ENCODE measurements at places on chromosomes 12 and 14.

GRCh38 chr12:116662612-116663144 lies 75.2 kb downstream of the SPRING1 start:
- peak; percentile 62 for DNase-seq

GRCh38 chr12:68565391-68565903 lies 45.3 kb upstream of the RAP1B start:
- no peak for DNase-seq

GRCh38 chr12:93167841-93168492 lies 209.8 kb upstream of the NUDT4 start:
- peak; percentile 54 for DNase-seq

GRCh38 chr14:61663312-61663979 lies 31.9 kb upstream of the HIF1A start:
- DNase-seq = no peak

DNA sequence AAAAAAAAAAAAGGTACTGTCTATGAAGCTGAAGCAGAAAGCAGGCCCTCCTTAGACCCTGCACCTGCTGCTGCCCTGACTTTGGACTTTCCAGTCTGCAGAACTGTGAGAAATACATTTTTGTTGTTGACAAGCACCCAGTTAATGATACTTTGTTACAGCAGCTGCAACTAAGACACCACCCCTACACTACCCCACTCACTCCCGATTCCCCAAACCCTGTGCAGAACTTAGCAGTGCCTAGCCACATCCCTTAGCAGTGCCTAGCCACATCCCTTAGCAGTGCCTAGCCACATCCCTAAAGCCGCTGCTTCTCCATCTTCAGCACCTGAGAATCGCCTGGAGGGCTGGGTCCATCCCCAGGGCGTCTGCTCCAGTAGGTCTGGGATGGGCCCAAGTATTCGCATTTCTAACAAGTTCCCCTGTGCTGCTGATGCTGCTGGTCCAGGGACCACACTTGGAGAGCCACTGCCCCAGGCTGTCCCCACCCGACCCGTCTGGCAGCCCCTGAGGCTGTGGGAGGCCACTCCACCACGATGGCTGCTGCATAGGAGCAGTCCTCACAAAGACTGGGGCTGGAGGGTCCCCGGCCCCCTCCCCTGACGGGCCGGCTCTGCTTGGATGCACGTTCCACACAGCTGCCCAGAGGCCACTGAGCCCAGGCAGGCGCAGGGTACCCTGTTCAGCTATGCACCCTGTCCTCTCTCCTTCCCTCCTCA lies 10.8 kb upstream of the PPP1R13B start:
- DNase-seq = no peak

- DNase-seq = no peak
Observed at GRCh38 chr14:63174760-63175191, 29.5 kb upstream of the RHOJ start.

GRCh38 chr12:70576341-70577282 lies 60.6 kb downstream of the PTPRB start:
- DNase-seq = no peak

GRCh38 chr12:115885040-115885690 lies 392.3 kb downstream of the MED13L start:
- no peak for DNase-seq

DNA sequence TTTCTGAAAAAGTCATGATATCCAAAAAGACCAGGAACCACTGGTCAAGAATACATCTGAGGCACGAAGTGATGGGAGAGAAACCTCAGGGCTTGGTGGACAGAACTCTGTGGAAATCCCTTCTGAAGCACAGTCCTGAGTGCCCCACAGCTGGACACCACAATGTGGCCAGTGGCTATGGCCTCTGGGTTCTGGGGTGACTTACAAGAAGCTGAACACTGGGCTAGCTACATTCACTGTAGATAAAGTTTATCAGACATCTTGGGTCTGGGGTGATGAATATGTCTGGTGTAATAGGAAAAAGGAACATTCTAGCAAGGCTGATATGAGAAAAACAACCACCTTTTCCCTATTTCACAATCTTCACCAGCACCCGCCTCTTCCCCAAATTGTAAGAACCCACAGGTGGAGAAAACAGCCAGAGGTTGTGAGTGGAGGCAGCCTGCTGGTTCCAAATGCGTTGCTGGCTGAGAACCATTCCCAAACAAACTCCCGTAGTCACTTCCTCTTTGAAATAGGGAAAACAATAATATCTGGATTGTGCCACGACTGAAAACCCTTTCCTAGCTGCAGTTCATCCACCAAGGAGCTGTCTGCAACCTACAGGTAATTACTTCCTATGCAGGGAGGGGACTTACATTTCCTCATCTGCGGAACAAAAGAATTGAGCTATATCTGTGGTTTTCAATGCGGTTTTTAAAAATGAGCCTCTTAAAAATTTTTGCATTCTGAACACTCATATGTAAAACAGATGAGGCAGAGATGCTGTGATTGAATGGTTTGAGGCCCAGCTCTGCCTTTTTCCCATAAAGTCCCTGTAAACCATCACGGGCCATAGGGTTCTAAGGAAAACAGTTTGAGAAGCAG lies 193.6 kb downstream of the SLC41A2 start:
- DNase-seq = no peak

GRCh38 chr14:104969741-104970230 lies 8.4 kb downstream of the AHNAK2 start:
- no peak for DNase-seq

GRCh38 chr14:64826333-64826732 lies 53.4 kb downstream of the SPTB start:
- DNase-seq = no peak

- no peak for DNase-seq
Observed at GRCh38 chr14:91412939-91413338, 4.7 kb downstream of the CCDC88C start.

- no peak for DNase-seq
Observed at GRCh38 chr12:106584104-106585064, 1.6 kb downstream of the RFX4 start.

All from colonic mucosa (tissue), 4 donors.